Stimulated activated CD8-positive, alpha-beta memory T cell treated with anti-CD3 and anti-CD28 coated beads, Interleukin-2, amount 100 ng/mL, for 1 hour (primary cell): ENCODE measurements at places on chromosomes 7 and 10.

GRCh38 chr7:151148319-151149259, 18.9 kb downstream of the GBX1 start:
- no peak for DNase-seq

DNA sequence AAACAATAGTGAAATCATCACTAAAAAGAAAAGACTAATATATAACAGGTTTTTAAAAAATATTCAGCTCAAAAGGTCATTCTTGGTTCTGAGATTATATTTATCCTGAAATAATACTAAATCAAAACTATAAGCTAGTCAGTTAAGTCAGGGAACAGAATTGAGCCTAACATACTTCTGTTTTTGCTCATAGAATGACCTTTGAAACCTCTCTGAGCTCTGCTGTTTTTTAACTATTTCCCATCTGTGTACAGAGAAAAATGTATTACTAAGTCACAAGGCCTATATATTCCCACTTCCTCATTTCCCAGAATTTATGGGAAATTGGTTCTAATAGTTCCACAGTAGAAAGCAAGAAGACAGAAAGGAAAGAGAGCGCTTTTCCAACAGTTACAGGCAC, 346.8 kb upstream of the ETV1 start:
- no peak for DNase-seq

GRCh38 chr10:46543466-46544377, 12.7 kb downstream of the GPRIN2 start:
- DNase-seq = no peak

GRCh38 chr10:8338177-8338766, 283.8 kb downstream of the GATA3 start:
- no peak for DNase-seq

GRCh38 chr10:29256586-29256985, 32.3 kb upstream of the LYZL1 start:
- no peak for DNase-seq

DNA sequence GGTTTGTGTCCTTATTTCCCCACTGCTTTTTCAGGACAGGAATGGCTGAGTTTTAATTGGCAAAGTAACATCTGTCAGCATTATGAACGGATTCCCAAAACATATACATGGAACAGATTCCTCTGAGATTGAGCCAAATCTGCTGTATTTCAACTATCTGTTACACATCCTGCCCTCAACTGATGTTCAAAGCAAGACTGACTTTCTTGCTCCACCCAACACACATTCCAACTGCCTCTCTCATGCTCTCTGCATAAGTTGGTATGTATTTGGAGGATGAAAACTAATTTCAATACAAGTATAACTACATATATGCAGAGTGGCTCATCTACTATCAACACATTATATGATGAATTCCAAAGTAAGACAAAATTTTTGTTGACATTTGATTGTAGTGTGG, 342.2 kb downstream of the GATA3 start:
- DNase-seq = no peak

- DNase-seq = no peak
Observed at GRCh38 chr10:120342115-120342714, 114.8 kb upstream of the PLPP4 start.

DNA sequence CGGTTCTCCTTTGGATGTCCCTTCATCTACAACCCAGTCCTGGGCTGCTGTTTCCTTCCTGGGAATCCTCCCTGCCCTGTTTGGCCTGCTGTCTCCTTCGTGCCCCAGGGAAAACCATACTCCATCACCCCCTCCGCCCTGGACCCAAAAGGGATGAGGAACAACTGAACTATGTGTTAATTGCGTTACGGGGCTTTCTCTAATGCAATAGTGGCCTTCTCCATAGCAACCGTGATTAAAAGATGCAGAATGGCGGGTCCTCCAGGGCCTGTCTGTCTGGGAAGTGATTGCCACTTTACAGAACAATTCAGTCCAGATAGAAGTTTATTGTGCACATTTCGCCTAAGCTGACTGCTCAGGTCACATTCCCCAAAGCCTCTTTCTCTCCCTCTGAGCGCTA, 112.0 kb upstream of the FGFR2 start:
- no peak for DNase-seq

GRCh38 chr10:70331486-70332268, 47.9 kb upstream of the NPFFR1 start:
- no peak for DNase-seq

GRCh38 chr7:126119981-126120380, 1132.8 kb downstream of the GRM8 start:
- DNase-seq = no peak

GRCh38 chr7:144782883-144783282, 53.0 kb downstream of the TPK1 start:
- DNase-seq = no peak

GRCh38 chr10:16626697-16627096, 105.0 kb upstream of the C1QL3 start:
- DNase-seq = no peak

- no peak for DNase-seq
Observed at GRCh38 chr10:75762431-75762802, 331.0 kb downstream of the LRMDA start.

DNA sequence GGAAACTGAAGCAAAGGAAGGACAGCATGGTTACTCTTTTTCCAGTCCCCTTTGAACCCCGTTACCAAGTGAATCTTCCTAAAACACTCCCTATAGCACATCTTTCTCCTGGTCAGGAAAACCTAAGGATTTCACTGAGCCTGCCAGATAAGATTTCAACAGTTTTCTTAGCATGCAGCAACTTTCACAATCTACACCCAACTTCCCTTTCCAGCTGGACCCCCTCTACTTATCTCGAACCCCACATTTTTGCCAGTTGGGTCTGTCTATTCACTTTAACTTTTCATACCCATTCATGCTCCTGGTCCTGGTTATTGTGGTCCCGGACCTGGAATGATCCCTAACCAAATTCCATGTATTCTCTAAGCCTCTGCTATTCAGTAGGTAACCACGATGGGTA, 14.9 kb upstream of the CPVL start:
- no peak for DNase-seq

DNA sequence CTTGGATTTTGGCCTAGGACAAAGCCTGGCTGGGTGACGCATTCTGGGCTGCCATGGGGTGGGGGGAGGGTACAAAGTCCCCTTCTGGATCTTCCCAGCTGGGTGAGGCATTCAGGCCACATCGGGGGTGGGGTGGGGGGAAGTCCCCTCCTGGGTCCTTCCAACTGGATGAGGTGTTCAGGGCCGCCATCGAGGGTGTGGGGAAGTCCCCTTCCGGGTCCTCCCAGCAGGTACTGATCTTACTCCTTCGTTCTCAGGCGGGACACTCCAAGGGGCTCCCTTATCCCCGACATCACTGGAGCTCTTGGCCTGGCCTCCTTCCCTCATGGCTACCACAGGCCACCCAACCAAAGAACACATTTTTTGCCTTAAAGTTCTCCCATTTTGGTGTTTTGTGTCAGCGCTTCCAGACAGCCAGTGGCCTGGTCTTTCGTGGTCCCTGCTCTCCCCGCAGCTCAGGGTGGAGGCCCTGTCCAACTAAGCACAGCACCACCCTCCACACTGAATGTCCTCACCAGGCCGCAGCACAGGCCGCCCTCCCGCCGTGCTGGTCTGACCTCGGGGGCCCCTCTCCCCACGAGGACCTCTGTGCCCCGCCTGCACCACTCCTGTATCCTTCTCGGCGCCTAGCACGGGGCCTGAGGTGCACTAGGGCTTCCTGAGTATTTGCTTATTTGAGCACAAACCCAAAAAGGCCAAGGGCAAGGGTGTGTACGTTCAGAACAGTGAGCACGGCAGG, 38.5 kb downstream of the EN2 start:
- no peak for DNase-seq

DNA sequence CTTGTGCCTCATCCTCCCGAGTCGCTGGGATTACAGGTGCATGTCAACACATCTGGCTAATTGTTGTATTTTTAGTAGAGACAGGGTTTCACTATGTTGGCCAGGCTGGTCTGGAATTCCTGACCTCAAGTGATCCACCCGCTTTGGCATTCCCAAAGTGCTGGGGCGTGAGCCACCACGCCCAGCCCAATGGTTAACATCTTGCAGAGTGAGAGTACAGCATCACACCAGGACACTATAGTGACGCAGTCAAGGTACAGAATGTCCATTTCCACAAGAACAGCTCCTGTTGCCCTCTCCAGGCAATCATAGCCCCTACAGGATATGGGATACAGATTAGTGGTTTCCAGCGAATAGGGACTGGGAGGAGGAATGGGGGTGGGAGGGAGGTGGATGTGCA, 34.0 kb downstream of the MYO1G start:
- DNase-seq = no peak

DNA sequence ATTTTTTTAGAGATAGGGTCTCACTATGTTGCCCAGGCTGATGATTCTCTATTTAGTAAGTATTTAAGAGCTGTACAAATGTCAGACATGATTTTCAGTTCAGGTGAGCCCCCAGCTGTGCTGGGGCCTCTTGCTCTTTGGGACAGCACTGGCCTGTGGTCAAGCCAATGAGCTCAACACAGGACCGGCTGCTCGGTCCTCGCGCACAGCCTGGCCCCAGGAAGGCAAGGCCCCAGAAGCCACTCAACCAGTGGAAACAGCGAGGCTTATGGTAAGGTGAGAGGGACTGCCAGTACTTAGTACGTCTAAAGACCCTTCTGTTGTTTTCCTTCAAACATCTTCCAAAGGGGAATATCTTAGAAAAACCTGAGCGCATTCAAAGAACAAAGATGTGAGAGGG, 211.8 kb downstream of the SKIDA1 start:
- DNase-seq = no peak

DNA sequence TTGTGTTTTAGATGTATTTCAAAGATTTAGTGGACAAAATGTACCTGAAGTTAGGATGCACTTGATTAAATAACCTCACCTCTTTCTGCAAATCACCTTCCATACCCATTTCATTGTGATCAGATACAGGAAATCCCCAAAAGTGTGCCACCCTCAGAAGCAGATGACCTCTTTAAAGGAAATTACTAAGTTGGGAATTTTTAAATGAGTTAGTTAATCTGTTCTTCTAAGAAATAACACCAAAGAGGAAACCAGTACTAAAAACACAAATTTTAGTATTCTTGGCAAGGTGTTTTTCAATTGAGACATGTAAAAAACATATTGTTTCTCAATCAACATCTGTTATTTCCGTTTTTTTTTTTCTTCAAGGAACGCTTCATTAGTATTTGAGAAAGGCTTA, 4.6 kb upstream of the SEMA3A start:
- DNase-seq = no peak

DNA sequence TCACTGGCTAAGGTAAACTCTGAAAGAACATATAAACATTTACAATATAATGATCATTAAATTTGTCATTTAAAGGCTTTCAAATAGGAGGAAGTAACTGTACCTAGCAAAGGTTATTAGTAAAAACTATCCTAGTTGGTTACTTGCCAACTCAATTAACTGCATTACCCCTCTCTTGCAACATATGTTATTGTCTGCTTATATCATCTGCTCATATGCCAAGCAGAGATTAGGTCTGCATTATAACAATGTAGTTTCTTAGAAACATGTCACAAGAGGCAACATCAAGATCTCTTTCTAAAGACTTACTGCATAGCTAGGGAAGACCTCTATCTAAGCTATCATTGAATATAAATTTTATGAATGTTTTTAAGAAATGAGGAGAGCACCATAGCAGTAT, 132.5 kb downstream of the RELN start:
- no peak for DNase-seq

DNA sequence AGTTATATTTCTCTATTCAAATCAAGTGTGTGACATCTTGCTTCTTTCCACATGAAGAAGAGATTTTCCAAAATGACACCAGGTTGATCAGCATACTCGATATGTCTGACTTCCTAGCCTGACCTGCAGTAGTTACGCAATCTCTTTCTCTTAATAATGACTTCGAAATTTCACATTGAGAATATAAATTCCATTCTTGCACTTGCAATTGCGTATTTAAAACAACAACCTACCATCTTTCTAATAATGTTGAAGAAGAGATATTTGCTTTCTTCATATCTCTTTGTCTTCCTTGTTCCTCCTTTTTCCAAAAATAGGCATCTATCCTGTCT, 276.3 kb downstream of the CSTF2T start:
- no peak for DNase-seq

- DNase-seq = no peak
Observed at GRCh38 chr7:47743965-47744591, 162.2 kb upstream of the TNS3 start.

DNA sequence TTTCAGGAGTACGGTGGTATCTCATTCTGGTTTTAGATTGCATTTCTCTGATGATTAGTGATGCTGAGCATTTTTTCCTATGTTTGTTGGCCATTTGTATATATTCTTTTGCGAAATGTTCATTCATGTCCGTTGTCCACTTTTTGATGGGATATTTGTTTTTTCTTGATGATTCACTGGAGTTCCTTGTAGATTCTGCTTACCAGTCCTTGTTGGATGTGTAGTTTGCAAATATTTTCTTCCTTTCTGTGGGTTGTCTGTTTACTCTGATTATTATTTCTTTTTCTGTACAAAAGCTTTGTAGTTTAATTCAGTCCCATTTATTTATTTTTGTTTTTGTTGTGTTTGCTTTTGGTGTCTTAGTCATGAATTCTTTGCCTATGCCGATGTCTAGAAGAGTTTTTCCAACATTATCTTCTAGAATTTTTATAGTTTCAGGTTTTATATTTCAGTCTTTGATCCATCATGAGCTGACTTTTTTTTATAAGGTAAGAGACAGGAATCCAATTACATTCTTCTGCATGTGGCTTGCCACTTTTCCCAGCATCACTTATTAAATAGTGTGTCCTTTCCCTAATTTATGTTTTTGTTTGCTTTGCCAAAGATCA, 320.5 kb downstream of the MAGI2 start:
- no peak for DNase-seq

GRCh38 chr7:50189371-50189770, 96.3 kb upstream of the ZPBP start:
- DNase-seq = no peak

DNA sequence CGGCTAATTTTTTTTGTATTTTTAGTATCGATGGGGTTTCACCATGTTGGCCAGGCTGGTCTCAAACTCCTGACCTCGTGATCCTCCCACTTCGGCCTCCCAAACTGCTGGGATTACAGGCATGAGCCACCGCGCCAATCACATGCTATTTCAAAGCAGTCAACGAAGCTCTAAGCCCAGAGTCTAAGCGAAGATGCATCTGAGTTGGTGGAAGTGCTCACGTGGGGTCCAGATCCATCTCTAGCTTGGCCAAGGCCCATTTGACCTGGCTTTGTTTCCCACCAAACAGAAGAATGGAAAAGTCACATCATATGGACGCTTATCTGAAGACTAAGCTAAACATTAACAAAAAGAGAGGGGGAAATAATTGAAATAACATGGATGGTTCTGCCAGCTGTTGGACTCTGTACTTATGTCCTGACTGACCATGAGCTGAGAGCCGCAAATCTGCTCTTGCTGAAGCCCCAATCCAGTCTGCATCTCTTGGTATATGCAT, 3.8 kb upstream of the GTF2I start:
- DNase-seq = no peak

- DNase-seq = no peak
Observed at GRCh38 chr7:111833466-111833865, 271.2 kb upstream of the IMMP2L start.

DNA sequence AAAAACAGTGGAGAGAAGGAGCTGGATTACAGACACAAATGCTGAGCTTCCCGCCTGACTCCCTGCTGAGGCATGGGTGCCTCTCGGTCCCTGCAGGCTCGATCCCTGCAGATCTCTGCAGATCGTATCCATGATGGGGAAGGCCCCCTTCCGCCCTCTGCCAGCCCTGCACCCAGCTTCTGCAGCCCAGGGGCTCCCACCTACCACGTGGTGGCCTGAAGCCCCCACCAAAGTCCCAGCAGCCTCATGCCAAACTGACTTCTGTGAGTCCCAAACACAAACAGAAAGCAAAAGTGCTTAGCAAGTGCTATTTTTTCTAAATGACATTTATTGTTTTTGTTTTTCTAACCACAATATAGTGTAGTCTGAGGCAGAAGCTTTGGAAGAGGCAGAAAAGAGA, 127.1 kb upstream of the CHST15 start:
- DNase-seq = no peak

GRCh38 chr7:131008840-131009711, 275.1 kb upstream of the KLF14 start:
- no peak for DNase-seq
